ENCODE measurements at places on chromosomes 1 and 21.

GRCh38 chr21:42793774-42794173, 85.6 kb downstream of the WDR4 start:
- no peak for DNase-seq

GRCh38 chr1:206829875-206830274, 35.5 kb upstream of the IL20 start:
- no peak for DNase-seq

GRCh38 chr1:177981200-177981599, 11.3 kb upstream of the SEC16B start:
- DNase-seq: no peak

DNA sequence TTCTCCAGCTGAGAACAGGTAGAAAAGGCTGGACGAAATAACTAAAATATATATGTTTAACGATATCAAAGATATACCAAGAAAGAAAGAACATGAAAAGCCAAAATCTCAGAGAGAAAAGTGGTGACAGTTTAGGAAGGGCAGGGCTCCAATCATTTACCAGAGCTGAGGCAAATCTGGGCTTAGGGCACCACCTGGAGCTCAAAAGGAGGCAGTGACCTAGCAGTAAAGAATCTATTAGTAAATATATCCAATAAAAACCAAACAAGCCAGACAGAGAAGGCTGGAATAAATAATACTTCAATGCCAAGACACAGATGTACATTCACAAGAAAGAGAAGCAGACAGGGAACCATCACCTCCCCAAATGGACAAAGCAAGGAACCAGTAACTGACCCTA, 43.5 kb downstream of the CHIA start:
- DNase-seq: peak; percentile 25

GRCh38 chr21:41749286-41749685, 17.6 kb downstream of the RIPK4 start:
- no peak for DNase-seq

GRCh38 chr21:37199057-37199924, 67.8 kb downstream of the VPS26C start:
- DNase-seq: no peak

GRCh38 chr1:226676381-226676780, 62.7 kb downstream of the ITPKB start:
- DNase-seq: no peak

DNA sequence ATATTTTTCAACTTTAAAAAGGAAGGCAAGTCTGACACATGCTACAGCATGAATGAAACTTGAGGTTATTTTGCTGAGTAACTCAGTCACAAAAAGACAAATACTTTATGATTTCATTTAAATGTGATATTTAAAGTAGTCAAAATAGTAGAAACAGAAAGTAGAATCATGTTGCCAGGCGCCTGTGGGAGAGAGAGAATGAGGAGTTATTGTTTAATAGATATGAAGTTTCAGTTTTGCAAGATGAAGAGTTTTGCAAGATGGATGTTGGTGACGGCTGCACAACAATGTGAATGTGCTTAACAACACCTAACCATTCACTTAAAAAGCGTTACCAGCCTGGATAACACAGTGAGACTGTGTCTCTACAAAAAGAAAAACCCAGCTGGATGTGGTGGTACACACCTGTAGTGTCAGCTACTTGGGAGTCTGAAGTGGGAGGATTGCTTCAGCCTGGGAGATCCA, 20.7 kb upstream of the ATP1A1 start:
- DNase-seq: no peak

GRCh38 chr1:80917225-80917624, 883.5 kb upstream of the ADGRL2 start:
- no peak for DNase-seq

- no peak for DNase-seq
Measured at GRCh38 chr1:156937883-156938282, 17.5 kb downstream of the LRRC71 start.

DNA sequence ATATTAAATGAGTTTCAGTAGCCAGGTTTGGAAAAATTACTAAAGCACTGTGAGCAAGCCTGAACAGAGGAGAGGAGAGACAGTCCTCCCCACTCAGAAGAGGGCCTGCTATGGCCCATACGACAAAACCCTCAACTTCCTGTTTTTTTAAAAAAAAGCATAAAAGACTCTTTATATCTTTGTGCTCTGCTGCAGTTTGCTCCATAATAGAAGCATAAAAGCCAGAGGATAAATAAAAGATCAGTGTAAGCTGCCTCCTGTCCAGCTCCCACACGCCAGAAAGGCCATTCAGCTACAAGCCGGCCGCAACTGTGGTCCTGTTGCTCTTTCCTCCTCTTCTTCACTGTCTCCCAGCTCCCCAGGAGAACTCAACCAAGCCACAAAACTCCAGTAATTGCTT, 37.8 kb downstream of the NID1 start:
- DNase-seq: no peak

GRCh38 chr1:169115891-169116585, 9.5 kb downstream of the ATP1B1 start:
- DNase-seq: no peak

DNA sequence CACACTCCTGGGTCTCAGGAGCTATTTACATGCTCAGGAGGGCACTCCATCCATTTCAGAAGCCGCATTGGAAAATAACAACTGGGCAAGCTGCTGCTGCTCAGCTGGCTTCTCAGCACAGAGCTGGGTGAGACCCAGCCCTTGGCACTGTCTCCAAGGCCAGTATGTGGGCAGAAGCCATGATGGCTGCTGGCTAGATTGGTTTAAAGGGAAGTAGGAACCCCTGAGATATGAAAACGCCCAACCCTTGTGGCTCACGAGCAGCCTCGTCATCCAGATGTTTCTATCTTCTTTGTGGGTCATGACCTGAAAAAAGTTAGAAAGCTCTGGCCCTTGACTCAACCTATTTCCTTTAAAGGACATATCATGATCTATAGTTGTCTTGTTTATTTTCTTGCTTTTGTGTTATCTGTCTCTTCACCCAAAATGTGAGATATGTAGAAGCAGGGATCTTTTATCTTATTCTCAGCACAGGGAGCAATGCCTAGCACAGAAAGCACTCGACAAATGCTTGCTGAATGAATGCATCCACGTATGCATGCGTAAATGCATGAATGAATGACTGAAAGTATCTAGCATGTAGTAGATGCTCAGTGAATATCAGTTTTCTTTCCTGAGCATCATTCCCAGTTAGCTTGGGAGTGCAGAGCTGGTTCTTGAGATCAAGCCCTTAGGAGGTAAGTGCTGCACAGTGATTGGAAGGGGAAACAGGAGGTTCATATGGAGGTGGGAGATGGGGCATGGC, 11.6 kb downstream of the MYBPH start:
- no peak for DNase-seq

DNA sequence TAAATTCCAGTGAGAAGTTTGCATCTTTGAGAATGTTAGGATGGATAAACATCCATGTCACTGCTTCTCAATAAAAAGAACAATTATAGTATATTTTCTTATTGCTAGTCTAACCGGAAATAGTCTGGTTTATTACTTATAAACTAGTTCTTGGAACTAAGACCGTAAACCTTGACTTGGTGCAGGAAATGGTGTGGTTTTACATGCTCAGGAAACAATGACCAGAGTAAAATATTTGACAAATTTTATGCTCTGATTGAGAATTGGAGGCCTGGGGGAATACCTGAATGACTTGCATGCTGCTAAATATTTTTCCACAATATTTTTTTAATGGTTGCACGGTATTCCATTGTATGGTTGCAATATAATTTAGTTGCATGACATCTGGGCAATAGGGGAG, 76.3 kb downstream of the XCL2 start:
- no peak for DNase-seq

- no peak for DNase-seq
Measured at GRCh38 chr1:72010094-72010431, 272.3 kb downstream of the NEGR1 start.

- DNase-seq: no peak
Measured at GRCh38 chr1:35115459-35116383, 36.5 kb downstream of the ZMYM1 start.

DNA sequence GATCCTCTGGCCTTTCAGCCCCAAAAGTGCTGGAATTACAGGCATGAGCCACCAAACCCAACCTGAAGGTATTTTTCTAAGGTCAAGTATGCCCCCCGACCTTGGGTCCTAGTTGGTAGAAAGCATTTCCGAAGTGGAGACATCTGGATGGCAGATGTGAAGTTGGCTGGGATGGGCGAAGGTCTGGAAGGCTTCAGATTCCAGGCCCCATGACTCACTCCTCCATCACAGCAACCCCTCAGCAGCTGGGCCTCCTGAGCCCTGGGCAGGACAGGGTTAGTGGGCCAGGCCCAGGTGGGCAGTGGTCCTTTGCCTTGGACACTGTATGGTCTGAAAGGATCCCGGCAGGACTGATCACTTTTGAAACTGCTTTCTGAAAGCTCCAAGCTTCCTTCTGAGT, 23.3 kb downstream of the NAV1 start:
- DNase-seq: no peak

GRCh38 chr1:93471911-93472310, 24.0 kb downstream of the FNBP1L start:
- no peak for DNase-seq

DNA sequence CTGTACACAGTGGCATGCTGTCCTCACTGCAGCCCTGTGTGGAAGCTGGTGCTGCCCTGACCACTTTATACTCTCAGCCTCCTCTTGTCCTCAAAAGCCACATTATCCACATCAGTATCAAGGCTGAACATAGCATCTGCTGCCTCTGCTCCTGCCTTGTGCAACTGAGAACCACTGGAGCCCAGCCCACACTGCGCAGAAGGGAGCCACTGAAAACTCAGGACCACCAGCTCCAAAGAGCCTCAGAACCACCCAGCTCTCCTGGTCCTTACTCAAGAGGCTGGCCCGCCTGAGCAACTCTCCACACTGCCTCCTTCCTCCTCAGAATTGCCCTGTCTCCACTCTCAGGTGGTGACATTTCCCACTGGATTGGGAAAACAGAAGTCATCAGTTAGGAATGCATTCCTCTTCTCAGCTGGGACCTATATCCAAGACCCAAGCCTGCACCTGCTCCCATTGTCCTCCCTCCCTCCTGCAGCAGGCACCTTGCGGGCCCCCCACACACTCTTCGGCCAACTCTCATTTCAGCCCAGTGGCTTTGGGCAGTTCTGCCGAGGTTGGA, 7.0 kb upstream of the KISS1 start:
- no peak for DNase-seq

DNA sequence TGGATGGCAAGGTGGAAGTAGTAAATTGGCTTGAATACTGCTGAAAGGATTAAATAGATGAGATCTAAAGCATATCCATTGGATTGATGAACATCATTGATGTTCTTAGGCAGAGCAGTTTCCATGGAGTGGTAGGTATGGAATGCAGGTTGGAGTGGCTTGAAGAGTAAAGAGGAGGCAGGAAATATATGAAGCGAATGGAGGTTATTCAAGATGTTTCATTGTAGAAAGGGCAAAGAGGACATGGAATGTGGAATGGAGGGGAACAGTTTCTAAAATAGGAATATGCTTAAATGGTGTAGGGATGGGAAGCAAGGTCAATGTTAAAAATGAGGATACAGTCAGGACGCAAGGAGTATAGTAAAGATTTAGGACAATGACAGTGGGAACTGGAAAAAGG, 6.1 kb downstream of the OSBPL9 start:
- no peak for DNase-seq

DNA sequence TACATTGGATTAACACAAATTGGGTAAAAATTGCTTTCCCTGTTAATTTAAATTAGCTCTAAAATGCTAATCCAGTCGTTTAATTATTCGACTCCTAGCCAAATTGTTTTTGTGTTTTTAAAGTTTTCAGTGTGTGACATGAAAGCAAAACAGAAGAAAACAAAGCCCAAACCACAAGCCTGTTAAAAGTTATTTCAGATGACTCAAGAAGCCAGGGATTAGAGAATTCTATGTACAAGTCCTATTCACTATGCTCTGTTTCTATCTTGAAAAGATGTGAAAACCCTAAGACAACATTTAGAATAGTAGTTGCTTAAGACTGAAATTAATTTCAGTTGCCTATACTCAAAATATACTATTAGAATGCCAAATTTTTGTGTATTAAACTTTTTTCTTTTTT, 294.8 kb upstream of the ADAMTS5 start:
- DNase-seq: no peak

- no peak for DNase-seq
Measured at GRCh38 chr1:11470912-11471311, 8.0 kb upstream of the DISP3 start.

- no peak for DNase-seq
Measured at GRCh38 chr1:30329263-30329753, 394.1 kb downstream of the MATN1 start.

DNA sequence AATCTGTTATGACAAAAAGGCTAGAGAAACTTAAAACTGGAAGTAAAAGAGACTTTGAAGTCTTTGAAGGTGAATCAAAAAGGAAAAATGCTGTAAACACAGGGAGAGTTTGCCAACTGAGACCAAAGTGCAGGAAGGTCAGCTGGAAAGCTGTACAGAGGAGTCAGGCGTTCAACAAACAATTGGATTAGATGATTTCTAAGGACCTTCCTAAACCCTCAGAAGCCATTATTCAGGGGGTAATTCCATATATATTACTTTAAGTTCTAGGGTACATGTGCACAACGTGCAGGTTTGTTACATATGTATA, 156.8 kb downstream of the ZBTB18 start:
- no peak for DNase-seq

GRCh38 chr21:35648512-35648911, 411.8 kb downstream of the SETD4 start:
- no peak for DNase-seq

GRCh38 chr1:54158071-54158470, 5.3 kb upstream of the CDCP2 start:
- DNase-seq: no peak

DNA sequence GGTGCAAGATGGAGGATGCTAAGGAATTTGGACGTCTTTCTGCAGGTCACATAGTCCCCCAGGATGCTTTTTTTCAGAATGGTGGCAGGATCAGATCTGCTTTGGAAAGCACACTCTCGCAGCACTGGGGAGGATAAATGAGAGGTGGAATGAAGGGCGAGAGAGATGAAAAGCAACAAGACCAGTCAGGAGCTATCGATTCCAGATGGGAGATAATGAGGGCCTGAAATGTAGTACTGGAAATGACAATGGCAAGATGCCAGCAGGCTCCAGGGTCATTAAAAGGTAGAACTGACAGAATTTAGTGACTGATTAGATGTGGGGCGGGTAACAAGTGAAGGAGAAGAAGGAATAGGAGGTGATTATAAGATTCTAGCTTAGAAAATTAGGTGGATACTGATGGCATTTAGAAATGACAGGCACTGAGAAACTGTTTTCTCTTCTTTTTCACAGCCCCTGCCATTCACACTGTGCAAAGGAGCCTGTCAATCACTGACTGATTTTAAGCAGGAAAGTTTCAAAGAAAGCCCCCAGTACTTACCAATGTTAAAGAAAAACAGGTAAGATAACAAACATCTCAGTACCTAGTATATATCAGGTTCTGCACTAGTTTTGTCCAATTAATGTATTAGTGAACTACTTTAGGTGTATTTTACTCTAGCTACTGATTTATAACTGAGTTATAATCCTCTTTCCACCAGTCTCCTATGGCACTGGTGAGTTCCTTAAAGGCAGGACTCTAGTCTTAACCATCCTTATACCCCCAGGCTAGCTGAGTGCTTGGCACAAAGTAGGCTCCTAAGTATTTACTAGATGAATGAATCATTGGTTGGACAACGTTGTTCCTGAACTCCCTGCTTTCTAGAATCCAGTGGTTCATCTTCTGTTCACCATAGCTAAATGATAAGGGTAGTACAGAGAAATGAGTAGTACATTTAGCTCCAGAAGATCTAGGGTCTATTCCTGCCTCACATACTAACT, 9.2 kb downstream of the PIGM start:
- DNase-seq: no peak

Measured in stimulated activated CD8-positive, alpha-beta memory T cell treated with anti-CD3 and anti-CD28 coated beads, Interleukin-2, amount 100 ng/mL, for 1 hour (primary cell).